Epithelial cell of proximal tubule (primary cell): ENCODE measurements at places on chromosomes 11 and 22.
A peak's percentile ranks its signal among the peaks of the same experiment; 100 is the strongest.

GRCh38 chr11:66084821-66085475 lies 14.9 kb downstream of the PACS1 start:
- DNase-seq = no peak

DNA sequence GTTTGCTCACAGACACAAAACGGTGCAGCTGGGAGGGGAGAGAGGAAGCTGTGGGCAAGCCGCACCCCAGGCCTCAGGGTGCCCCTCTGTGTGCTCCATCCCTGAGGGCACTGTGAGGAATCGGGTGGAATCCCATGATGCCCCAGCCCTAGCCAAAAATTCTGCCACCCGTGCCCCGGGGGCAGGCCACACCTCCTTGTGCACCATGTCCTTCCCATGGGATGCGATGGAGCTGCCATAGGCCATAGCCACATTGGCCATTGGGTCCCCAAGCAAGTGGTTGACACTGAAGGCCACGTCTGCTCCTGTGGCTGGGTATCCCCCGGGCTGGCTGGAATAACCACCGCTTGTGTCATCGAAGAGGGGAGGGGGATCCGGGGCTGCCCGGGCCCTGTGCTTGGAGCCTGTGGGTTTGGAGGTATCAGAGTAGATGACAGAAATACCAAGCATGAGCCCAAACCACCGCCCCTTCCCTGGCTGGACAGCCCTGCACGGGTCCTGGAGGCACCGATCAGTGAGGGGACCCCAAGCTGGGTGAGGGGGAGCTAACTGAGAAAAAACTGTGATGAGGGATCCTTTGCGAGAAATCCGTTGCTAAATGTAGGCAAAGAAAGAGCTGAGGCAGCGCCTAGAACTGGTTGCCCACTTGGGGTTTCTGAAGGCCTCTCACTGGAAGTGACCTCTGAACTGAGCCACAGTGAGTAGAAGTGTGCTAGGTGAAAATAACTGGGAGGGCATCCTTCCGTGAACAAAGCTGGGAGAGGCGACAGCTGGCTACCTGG lies 863 bp downstream of the YIF1A start:
- no peak for DNase-seq

DNA sequence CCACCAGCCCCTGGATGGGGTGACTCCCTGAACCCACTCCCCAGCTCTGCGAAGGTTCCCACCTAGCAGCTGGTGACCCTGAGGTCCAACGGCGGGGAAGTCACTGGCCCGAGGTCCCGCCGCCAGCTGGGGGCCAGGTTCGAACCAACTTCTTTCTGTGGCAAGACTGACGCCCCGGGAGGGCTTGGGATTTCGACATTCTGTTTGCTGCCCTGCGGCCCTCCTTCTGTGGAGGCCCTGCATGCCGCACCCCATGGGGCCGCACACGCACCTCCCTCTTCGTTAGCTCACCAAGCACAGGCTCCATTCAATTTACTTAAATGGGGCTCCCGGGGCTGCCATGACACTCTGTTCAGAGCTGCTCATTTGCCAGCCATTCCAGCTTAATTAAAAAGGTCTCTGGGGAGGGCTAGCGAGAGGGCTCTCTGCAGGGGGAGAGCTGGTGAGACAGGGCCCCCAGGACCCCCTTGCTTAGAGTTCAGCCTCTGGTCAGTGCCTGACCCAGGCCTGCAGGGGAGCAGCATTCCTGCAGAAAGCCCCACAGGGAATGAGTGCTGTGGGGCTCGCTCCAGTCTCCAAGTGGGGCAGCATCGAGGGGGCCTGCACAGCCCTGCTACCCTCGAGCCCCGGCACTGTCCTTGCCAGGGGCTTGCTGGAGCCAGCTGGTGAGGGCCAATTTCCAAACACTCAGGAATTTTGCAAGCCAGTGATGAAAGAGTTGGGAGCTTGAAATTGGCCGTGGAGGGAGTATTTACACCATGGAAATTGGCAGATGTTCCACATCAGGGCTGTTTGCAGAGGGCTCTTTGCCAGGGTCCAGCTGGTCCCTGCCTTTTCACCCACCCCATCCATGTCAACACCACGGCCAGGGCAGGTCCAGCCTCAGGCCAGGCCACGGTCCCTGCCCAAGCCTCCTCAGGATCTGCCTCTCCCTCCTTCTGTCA lies 80.8 kb downstream of the CACNA1I start:
- DNase-seq = no peak

- no peak for DNase-seq
These were observed 224.4 kb upstream of the POU2AF2 start for GRCh38 chr11:111021131-111021530.

DNA sequence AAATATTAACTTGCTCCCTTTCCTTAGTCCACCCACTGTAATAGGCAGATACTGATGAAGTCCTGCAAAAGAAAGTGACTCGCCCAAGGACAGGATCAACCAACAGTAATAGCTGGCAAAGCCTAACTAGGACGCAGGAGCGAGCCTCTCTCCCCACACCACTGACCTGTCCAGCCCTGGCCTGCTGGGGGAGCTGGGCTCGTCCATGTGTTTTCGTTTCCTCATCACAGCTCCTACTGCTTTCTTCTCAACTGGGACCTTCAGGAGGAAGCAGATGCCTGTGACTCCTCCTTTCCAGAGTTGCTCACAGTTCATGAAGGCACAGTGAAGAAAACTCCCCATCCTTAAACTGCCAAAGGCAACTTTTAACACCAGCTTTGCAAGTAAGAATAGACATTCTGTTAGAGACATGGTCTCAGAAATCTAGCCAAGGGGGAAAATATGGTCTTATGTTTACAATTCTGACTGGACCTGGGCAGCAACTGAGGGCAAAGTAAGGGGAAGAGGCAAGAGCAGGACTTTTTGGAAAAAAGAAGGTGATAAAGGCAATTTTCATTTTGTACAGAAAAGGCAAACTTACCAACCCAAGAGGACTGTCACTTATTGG lies 11.6 kb upstream of the GPHA2 start:
- DNase-seq = no peak

DNA sequence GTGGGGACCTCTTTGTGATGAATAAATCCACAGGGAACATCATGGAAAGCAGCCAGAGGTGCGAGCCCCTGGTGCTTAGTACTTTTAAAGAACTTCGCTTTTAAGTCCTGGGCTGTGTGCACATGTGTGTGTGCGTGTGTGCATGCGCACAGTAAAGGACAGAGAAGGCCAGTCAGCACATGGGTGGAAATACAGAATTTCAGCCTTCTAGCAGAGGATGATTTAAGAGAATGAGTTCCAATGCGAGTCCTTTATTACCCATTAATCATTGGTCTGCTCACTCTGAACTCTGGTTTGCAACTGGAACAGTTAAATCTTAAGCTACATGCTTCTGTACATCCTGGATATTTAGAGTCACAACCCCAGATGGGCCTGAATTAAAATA lies 18.9 kb downstream of the TEAD1 start:
- DNase-seq = peak; percentile 66

DNA sequence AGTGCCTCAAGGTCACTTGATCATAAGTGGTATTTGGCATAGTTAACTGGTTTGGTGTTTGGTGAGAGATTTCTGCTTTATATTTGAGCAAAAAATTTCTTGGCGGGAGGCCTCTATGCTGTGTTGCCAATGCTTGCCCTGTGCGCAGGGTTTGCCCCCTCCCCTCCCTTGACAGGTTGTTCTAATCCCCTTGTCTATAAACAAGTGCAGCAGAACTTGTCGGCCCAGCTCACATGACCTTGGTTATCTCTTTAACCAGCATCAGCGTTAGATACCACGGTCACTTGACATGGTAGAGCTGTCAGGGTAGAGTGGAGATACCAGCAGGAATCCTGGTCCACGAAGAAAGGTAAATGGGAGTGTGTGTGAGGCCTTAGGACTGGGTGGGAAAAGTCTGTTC lies 35.6 kb downstream of the MARK2 start:
- DNase-seq = no peak

DNA sequence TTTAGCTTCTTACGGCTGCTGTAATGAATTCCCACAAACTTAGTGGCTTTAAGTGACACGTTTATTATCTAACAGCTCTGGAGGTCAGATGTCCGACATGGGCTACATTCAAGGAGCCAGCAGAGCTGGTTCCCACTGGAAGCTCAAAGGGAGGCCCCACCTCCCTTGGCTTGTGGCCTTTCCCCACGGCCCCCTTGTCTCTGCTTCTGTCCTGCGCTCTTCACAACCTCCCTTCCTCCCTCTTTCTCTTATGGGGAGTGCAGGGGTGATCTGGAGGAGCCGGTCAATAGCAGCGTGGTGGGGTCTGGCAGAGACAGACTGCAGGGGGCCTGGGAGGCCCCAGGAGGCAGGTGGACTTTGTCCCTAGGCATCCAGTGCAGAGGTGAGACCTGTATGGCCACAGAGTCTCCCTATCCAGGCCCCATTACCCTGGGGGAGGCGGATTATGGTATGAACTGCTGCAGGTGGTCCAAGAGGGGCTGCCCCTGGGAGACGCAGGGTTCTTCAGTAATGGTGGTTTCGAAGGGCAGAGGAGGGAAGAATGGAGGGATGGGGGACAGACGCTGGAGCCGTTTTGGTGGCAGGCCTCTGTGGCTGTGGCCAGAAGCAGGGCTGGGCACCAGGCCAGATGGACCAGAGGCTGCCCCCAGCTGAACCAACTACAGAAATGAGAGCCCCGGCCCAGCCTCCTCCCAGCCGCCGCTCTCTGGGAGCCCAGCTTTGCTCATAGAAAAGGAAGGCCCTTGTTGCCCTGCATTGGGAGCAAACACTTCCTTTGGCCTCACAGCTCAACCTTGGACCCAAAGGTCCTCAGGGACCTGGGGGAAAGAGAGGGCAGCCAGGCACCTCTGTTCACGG lies 30.7 kb upstream of the KCNQ1OT1 start:
- no peak for DNase-seq

- DNase-seq = no peak
These were observed 4.1 kb downstream of the MIOX start for GRCh38 chr22:50490531-50491308.

DNA sequence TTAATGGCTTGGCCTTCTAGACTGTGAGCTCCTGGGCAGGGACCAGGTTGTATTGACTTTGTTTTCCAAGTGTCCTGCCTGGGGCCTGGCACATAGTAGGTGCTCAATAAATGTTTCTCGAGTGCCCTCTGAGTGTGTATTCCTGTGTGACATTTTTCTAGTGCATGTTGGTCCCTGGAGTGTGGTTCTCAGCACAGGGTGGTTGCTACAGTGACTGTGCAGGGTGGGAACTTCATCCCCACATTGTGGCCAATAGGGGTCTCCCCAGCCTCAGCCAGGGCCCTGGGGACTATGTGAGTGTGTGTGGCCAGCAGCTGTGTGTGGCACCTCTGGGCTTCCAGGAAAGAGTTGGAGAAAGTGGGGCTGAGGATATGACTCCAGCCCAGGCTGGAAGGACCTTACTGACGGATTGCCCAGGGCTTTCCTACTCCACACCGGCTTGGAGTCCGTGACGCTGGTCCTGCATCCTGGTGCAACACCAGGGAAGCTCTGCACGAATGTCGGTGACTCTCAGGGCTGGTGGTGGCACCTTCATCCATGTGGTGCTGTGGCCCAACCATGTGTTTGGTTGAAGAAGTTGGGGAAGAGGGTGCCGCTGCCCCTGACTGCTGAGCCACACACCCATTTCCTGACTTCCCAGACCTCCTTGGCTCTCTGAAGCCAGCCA lies 9.0 kb upstream of the MARK2 start:
- DNase-seq = no peak

DNA sequence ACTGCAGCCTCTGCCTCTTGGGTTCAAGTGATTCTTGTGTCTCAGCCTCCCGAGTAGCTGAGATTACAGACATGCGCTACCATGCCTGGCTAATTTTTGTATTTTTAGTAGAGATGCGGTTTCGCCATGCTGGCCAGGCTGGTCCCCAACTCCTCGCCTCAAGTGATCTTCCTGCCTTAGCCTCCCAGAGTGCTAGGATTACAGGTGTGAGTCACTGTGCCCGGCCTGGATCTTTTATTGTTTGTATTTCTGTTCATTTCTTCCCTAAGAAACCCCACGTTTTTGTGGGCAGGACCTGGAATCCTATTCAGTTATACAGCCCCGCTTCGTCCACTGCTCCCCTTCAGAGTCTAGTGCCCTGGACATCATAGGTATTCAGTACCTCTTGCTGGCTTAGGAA lies 28.7 kb downstream of the ZBTB16 start:
- DNase-seq = no peak
